GM12878 (cell line): ENCODE measurements at places on chromosomes 12 and 14. TPM values are rescaled to one million over a fixed set of nuclear protein-coding genes. Genes with fewer than 3 reads are reported as not detected.

GRCh38 chr14:104434214-104435076, 145.1 kb upstream of the C14orf180 start:
- H3K4me1 ChIP-seq, result no peaks in the 10 kb centered on the region
- no peak overlapping the region for H3K4me3 ChIP-seq
- H3K36me3 ChIP-seq, result no peaks in the 10 kb centered on the region

- H3K4me1 ChIP-seq, result 0 out of 2 replicates have a peak, but pooled peaks cover 3% of the 10 kb centered on the region
- peaks cover 10% of the 10 kb centered on the region for H3K27me3 ChIP-seq
- no peaks in the 10 kb centered on the region for H3K36me3 ChIP-seq
- no peak overlapping the region for H3K27ac ChIP-seq
- DNase-seq, result no peak
- no peak overlapping the region for H3K4me3 ChIP-seq
These were observed 30.5 kb upstream of the METAP2 start for GRCh38 chr12:95443459-95443858.

- H3K27ac ChIP-seq, result no peak overlapping the region
- no peaks in the 10 kb centered on the region; the same call in 1 of the 2 replicates for H3K36me3 ChIP-seq
- no peak overlapping the region for H3K4me3 ChIP-seq
- no peaks in the 10 kb centered on the region for H3K27me3 ChIP-seq
- peaks cover 8% of the 10 kb centered on the region for H3K4me1 ChIP-seq
These were observed 87.7 kb downstream of the ITPK1 start for GRCh38 chr14:93027810-93028723.

DNA sequence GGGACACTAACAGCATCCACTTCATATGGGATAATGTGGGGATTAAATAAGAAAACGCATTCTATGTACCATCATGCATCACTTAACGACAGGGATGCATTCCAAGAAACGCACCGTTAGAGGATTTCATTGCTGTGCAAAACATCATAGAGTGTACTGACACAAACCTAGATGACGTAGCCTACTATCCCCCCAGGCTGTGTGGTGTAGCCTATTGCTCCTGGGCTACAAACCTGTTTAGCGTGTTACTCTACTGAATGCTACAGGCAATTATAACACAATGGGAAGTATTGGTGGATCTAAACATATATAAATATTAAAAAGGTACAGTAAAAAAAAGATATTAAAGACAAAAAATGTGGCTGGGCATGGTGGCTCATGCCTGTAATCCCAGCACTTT, 230.6 kb downstream of the KSR2 start:
- no peaks in the 10 kb centered on the region for H3K36me3 ChIP-seq
- H3K4me1 ChIP-seq, result no peaks in the 10 kb centered on the region
- no peaks in the 10 kb centered on the region; the same call in 1 of the 2 replicates for H3K27me3 ChIP-seq
- H3K4me3 ChIP-seq, result no peak overlapping the region
- DNase-seq, result no peak
- H3K27ac ChIP-seq, result no peak overlapping the region

DNA sequence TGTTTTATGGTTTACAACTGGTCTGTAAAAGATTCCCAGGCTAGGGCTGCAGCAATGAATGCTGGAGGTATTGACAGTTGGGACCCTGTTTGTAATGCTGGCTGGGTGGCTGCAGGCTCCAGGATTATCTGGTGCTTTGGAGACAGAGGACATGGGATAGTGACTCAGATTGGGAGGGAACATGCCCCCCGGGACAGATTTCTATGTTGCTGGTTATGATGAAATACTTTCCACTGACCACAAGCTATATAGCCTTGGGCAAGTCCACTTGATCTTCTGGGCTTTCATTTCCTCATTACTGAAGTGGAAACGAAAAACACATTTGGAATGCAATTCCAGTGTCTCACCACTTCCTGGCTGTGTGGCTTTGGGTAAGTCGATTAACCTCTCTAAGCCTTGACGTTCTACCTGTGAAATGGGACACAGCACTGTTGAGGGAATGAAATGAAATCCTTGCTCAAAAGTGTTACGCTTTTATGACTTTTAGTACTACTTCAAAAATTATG, 6.3 kb upstream of the TPCN1 start:
- no peak overlapping the region for H3K4me3 ChIP-seq
- H3K36me3 ChIP-seq, result no peaks in the 10 kb centered on the region
- peak; percentile 80 for DNase-seq

DNA sequence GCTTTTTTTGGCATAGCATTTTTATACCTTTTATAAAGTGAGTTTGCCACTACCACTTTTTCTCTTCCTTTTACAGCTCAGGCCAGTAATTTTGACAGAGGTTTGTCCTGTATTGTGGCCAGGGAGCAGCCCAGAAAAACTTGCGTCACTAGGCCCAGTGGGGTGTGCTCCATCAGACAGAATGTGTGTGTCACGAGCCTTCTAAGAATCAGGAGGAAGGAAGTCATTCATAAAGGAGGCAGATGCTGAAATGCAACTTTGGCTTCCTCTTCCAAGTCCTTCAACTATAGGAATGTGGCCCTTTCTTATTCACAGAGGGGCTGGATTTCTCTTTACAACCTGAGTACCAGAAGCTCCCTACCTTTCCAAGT, 10.1 kb upstream of the RAB35 start:
- H3K4me3 ChIP-seq, result no peak overlapping the region
- no peaks in the 10 kb centered on the region for H3K27me3 ChIP-seq
- peaks cover 20% of the 10 kb centered on the region for H3K4me1 ChIP-seq
- H3K27ac ChIP-seq, result no peak overlapping the region
- no peak for DNase-seq

DNA sequence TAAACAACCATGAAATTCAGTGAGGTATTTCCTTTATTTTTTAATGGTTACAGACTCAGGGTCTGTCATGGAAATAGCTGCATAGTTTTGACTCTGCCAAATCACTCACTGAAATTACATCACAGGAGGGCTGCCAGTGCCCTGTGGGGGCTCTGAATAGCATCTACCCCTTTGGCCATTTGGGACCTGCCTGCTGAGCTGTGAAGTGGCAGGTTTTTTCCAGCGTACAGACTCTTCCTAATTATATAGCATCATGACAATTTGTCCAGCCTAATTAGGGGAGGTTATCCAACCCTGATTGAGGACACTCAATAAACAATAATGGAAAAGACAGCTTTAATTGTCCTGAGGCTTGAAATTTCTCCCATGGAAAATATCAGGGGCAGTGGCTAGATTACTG, 1.8 kb upstream of the COCH start:
- no peaks in the 10 kb centered on the region for H3K36me3 ChIP-seq
- peaks cover 2% of the 10 kb centered on the region; the same call in 1 of the 2 replicates for H3K27me3 ChIP-seq
- peaks cover 11% of the 10 kb centered on the region for H3K4me1 ChIP-seq
- H3K27ac ChIP-seq, result no peak overlapping the region
- DNase-seq, result no peak

DNA sequence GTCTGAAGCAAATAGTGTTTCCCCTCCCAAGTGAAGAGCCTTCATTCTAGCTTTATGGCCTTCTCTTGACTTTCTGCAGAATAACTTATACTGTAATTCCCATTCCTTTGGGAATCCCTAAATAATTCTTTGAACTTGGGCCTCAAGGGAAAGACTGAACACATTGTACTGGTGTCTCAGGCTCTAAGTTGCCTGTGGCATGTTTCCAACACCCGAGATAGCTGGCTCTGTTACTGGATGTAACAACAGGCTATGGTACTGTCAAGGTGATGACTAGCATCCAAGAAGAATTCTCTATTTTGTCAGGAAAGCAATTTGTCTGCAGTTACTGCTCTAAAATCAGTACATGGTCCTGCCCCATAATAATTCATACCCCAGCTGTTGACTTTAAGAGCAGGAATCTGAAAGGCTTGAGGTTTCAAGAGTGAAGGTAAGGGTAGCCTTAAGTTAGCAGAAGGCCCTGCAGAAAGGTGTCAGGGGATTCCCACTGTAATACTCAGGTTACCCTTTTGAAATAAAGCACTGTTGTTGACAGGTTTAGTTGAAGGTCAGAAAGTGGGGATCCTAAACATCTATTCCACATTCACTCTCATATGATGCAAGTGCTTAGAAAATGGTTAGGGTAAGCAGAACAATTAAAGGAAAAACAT, 5.2 kb downstream of the GPX2 start:
- H3K27ac ChIP-seq, result no peak overlapping the region
- H3K4me1 ChIP-seq, result no peaks in the 10 kb centered on the region
- H3K27me3 ChIP-seq, result no peaks in the 10 kb centered on the region
- no peak overlapping the region for H3K4me3 ChIP-seq
- DNase-seq, result no peak

DNA sequence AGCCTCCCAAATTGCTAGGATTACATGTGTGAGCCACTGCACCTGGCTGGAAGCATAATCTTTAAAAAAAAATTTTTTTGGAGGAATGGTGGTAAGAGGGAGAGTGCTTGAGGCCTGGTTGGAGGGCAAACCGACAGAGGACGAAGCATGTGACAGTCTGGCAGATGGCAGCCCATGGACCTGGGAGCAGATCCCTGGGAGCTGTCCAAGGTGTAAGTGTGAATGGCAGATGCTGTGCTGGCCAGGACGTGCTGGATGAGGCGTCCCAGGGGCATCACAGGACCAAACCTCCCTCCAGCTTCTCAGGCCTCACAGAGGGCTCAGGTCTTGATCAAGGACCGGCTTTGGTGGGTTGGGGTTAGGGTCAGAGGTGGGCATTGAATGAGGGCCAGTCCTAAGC, 128.4 kb upstream of the NCOR2 start:
- no peak overlapping the region for H3K27ac ChIP-seq
- no peak for DNase-seq
- H3K4me3 ChIP-seq, result no peak overlapping the region
- H3K36me3 ChIP-seq, result no peaks in the 10 kb centered on the region

- H3K4me3 ChIP-seq, result no peak overlapping the region
- H3K27me3 ChIP-seq, result no peaks in the 10 kb centered on the region; the same call in none of the 2 replicates
- no peaks in the 10 kb centered on the region for H3K4me1 ChIP-seq
- no peak overlapping the region for H3K27ac ChIP-seq
- DNase-seq, result no peak
These were observed 95.6 kb downstream of the GAS2L3 start for GRCh38 chr12:100668945-100669536.

- peak overlapping the region; percentile 92 for H3K27ac ChIP-seq
- no peaks in the 10 kb centered on the region for H3K36me3 ChIP-seq
- no peak for DNase-seq
- no peak overlapping the region for H3K4me3 ChIP-seq
- no peaks in the 10 kb centered on the region for H3K27me3 ChIP-seq
- peaks cover 53% of the 10 kb centered on the region for H3K4me1 ChIP-seq
These were observed 14.0 kb downstream of the GPR68 start for GRCh38 chr14:91230397-91231035.

- H3K36me3 ChIP-seq, result no peaks in the 10 kb centered on the region
- no peaks in the 10 kb centered on the region for H3K27me3 ChIP-seq
- H3K27ac ChIP-seq, result no peak overlapping the region
- H3K4me1 ChIP-seq, result peaks cover 8% of the 10 kb centered on the region
These were observed 8.5 kb upstream of the ASCL1 start for GRCh38 chr12:102948941-102949352.

DNA sequence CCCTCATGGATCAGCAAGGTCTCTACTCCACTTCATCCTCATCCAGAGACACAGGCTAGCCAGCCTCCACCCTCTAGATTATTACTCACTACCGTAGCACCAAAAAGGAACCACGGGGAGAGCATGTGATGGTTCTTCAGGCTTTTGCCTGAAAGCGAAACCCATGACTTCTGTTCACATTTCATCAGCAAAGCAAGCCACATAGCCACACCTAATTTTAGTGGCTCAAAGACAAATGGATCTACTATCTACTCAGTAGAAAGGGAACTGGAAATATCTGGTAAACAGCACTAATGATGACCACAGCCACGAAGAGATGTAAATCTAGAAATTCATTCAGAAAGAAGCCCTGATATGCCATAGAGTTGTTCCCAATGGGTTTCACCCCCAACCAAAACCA, 51.4 kb downstream of the VCPKMT start:
- DNase-seq, result peak; percentile 98
- peaks cover 64% of the 10 kb centered on the region for H3K4me1 ChIP-seq
- peak overlapping the region; percentile 76 for H3K27ac ChIP-seq

DNA sequence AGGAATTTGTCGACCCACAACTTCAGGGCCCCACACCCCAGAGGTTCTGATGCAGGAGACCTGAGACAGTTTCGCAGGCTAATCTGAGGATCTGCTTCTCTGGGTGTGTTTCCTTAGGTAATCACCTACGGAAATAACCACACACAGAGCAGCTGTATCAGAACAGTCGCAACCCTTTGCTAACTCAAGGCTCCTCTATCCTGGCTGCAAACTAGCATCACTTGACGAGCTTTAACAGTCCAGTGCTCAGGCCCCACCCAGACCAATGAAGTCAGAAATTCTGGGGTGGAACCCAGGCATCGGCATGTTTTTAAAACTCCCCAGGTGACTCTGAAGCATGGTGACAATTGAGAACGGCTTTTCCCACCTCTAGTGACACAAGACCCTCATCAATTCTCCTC, 20.7 kb downstream of the SLC7A7 start:
- no peaks in the 10 kb centered on the region for H3K27me3 ChIP-seq
- H3K4me3 ChIP-seq, result peak overlapping the region; percentile 13; the same call in 1 of the 2 replicates
- H3K4me1 ChIP-seq, result peaks cover 65% of the 10 kb centered on the region
- H3K27ac ChIP-seq, result peak overlapping the region; percentile 75
- H3K36me3 ChIP-seq, result no peaks in the 10 kb centered on the region; the same call in 1 of the 2 replicates

GRCh38 chr12:6369916-6370575, 5.3 kb downstream of the SCNN1A start:
- H3K4me1 ChIP-seq, result peaks cover 13% of the 10 kb centered on the region; the same call in 1 of the 2 replicates
- peaks cover 2% of the 10 kb centered on the region; the same call in 1 of the 2 replicates for H3K27me3 ChIP-seq
- DNase-seq, result no peak
- H3K4me3 ChIP-seq, result no peak overlapping the region
- H3K27ac ChIP-seq, result no peak overlapping the region

GRCh38 chr12:121712190-121712460, 427 bp upstream of the TMEM120B start:
- peak overlapping the region; percentile 12 for H3K27ac ChIP-seq
- no peaks in the 10 kb centered on the region for H3K27me3 ChIP-seq
- H3K36me3 ChIP-seq, result no peaks in the 10 kb centered on the region
- peaks cover 17% of the 10 kb centered on the region; the same call in 1 of the 2 replicates for H3K4me1 ChIP-seq
- H3K4me3 ChIP-seq, result peak overlapping the region; percentile 85
- no peak for DNase-seq

DNA sequence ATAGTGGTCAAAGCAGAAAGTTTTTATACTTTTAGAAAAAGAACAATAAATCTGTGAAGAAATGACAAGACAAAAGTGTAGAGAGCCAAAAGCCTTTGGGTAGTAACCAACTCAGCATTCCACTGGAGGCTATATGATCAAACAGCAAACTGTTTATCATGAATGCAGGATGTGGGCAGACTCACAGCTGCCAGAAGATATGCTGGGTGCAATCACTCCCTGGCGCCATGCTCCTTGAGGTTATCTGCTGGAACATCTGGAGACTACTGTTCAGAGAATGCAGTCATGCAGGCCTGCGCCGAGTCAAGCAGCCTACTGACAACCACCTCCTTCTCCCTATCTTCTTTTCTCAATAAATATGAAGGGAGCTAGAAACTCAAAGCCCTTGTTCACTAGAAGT, 49.0 kb upstream of the SLC8A3 start:
- H3K4me1 ChIP-seq, result no peaks in the 10 kb centered on the region
- H3K27me3 ChIP-seq, result no peaks in the 10 kb centered on the region
- H3K27ac ChIP-seq, result no peak overlapping the region
- no peak overlapping the region for H3K4me3 ChIP-seq

GRCh38 chr14:36320897-36321381, 502 bp upstream of the MBIP start:
- H3K27ac ChIP-seq, result no peak overlapping the region
- H3K36me3 ChIP-seq, result no peaks in the 10 kb centered on the region
- H3K27me3 ChIP-seq, result no peaks in the 10 kb centered on the region; the same call in 1 of the 2 replicates
- no peak for DNase-seq

TTC9 gene
- 10.4 and 10.5 TPM in 2 replicates for total RNA-seq

TPH2 gene
- total RNA-seq, result not detected in 2 replicates

ALDH1L2 gene
- total RNA-seq, result 12.0 and 13.2 TPM in 2 replicates

ARMH4 gene
- not detected in 2 replicates for total RNA-seq

BATF gene
- 99.8 and 107 TPM in 2 replicates for total RNA-seq

SLC6A12 gene
- not detected in 2 replicates for total RNA-seq

PUS7L gene
- 18.1 and 21.7 TPM in 2 replicates for total RNA-seq

SYT1 gene
- 0.11 and 0.28 TPM in 2 replicates for total RNA-seq

HSPB8 gene
- 0.10 TPM in 1 of 2 replicates, not detected in the other for total RNA-seq

PSMC1 gene
- total RNA-seq, result 91.5 and 97.4 TPM in 2 replicates

LMO3 gene
- 1.6 and 2.0 TPM in 2 replicates for total RNA-seq
